ENCODE measurements at places on chromosomes 6 and 20.

GRCh38 chr6:52642368-52642767 lies 28.5 kb upstream of the TMEM14A start:
- no peak for DNase-seq

DNA sequence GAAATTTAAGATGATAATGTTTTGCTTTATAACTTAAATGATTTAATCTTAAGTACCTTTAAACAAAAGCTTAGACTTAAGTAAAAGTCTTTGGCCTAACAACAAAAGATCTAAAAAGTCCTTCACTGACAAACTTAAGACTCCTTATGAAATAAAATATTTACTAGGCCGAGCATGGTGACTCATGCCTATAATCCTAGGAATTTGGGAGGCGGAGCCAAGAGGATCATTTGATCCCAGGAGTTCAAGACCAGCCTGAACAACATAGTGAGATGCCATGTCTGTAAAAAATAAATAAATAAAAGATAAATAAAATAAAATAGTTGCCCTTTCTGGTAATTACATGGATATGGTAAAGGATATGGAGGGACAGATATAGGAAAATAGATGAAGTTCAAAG lies 12.4 kb downstream of the KATNA1 start:
- DNase-seq, result no peak

GRCh38 chr20:17494201-17494600 lies 37.0 kb downstream of the BFSP1 start:
- no peak for DNase-seq

GRCh38 chr6:150079604-150080003 lies 10.7 kb upstream of the ULBP3 start:
- DNase-seq, result no peak

GRCh38 chr6:155955038-155955437 lies 499.4 kb upstream of the NOX3 start:
- no peak for DNase-seq

DNA sequence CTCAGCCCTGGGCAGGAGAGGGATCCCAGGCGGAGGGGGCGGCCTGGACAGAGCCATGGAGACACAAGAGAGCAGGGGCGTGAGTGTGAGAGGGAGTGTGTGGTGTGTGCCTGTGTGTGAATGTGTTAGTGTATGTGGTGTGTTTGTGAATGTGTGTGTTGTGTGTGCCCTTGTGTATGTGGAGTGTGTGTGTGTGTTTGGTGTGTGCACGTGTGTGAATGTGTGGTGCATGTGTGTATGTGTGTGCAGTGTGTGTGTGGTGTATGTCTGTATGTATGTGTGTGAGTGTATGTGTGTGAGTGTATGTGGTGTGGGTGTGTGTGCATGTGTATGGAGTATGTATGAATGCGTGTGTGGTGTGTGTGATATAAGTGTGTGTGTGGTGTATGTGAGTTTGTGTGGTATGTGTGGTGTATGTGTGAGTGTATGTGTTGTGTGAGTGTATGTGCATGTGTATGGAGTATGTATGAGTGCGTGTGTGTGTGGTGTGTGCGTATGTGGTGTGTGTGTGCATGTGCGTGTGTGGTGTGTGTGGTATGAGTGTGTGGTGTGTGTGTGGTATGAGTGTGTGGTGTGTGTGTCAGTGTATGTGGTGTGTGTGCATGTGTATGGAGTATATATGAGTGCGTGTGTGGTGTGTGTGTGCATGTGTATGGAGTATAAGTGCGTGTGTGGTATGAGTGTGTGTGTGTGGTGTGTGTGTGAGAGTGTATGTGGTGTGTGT lies 175.2 kb upstream of the AFDN start:
- DNase-seq, result no peak

- no peak for DNase-seq
Measured at GRCh38 chr6:93604951-93605350, 185.6 kb upstream of the EPHA7 start.

DNA sequence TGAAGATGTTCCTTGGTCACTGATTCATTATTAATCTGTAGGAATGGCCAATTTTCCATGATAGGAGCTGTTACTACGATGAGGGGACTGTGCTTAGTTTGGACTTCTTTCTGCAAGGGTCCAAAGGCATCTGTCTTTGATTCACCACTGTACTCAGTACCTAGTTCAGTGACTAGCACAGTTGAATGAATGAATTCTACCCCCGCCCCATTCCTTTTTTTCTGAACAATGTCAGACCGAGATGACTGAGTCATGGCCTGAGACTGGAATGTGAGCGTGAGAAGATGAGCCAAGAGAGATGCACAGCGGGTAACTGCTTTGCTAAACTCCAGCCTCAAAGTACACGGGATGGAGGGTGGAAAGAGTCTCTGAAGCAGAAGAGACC lies 419 bp upstream of the SNHG17 start:
- DNase-seq, result no peak

DNA sequence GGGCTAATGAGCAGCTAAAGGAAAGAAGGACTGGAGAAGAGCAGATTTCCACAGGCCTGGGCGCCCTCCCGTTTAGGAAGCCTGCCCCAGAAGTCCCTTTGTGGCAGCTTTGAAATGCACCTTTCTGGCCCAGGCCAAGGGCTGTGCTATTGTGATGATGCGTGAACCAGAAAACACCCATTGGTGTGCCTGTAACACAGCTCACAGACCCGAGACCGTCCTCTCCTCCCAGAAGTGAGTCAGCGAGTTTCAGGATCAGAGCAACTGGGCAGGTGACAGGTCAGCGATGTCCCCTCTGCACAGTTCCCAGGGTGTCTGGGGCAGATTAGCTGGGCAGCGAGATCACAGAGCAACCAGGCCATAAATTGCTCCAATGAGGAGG lies 71.9 kb upstream of the SULF2 start:
- DNase-seq, result no peak

- DNase-seq, result no peak
Measured at GRCh38 chr20:278181-278580, 12.4 kb downstream of the C20orf96 start.

GRCh38 chr6:126665551-126665950 lies 325.6 kb downstream of the CENPW start:
- DNase-seq, result no peak

- DNase-seq, result no peak
Measured at GRCh38 chr20:46371656-46372055, 34.8 kb downstream of the ELMO2 start.

- DNase-seq, result no peak
Measured at GRCh38 chr6:135866445-135867123, 15.1 kb downstream of the PDE7B start.

- no peak for DNase-seq
Measured at GRCh38 chr6:130381012-130381411, 15.2 kb downstream of the TMEM200A start.

- no peak for DNase-seq
Measured at GRCh38 chr6:10411971-10412460, 2.9 kb downstream of the TFAP2A start.

DNA sequence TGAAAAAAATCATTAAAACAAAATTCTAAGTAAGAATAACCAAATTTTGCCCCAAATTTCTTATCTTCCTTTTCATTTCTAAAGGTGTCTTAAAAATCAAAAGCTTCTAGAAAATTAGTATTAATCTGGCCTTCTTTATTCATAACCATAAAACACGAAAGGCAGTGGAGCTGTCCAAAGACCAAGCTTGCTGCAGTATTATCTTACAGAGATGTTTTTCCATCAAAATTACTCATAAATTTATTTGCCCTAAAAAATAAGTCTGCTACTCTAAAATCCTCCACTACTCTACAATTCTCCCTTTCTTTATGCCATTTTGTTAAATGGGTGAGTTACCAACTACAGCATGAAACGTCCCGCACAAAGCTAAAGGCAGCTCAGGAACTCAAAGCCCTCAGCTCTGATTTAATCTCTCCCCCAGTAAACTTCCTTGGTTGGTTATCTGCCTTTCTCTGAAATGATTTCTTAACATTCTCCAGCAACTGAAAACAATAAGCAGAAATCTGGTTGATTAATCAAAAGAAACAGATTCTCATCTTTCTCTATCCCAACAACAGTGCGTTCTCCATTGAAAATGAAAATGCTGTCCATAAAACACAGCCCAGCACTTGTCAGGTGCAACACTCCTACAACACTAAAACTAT lies 2.1 kb downstream of the USP49 start:
- no peak for DNase-seq

- DNase-seq, result no peak
Measured at GRCh38 chr6:96943555-96944215, 19.2 kb downstream of the KLHL32 start.

DNA sequence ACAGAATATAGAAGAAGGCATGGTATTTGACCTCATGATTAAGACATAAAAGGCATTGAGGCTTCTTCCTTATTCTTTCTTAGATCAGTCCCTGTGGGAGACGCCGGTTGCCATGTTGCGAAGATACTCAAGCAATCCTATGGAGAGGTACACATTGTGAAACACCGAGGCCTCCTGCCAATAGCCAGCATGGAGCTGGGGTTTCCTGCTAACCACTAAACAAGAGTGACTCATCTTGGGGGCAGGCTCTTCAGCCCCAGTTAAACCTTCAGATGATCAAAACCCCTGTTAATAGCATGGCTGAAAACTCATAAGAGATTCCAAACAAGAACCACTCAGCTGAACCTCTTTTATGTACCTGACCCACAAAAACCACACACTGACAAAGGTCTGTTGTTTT lies 478.8 kb downstream of the CD83 start:
- no peak for DNase-seq

GRCh38 chr6:5139828-5140771 lies 55.0 kb downstream of the PPP1R3G start:
- no peak for DNase-seq

DNA sequence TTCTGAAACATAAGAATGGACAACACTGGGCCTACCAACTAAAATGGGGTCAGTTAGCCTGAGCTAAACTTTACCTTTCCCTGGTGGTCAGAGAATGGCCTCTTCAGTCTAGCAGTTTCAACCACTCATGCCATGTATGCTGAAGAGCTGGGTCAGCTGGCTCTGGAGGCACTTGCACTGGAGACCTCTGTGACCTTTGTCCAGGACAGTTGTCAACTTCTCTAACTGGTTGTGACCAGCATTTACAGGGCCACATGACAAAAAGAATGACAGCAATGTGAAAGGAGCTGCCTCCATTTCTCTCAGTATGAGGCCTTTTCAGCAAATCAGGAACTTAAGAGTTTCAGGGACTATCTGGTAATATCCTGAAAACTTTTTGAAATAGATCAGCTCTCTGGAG lies 59.9 kb upstream of the TMEM30A start:
- no peak for DNase-seq

GRCh38 chr6:134190883-134191282 lies 127.0 kb downstream of the SGK1 start:
- DNase-seq, result no peak

- DNase-seq, result no peak
Measured at GRCh38 chr6:113979937-113980336, 9.0 kb upstream of the HDAC2 start.

- DNase-seq, result no peak
Measured at GRCh38 chr20:62557462-62557861, 81.7 kb upstream of the GATA5 start.

DNA sequence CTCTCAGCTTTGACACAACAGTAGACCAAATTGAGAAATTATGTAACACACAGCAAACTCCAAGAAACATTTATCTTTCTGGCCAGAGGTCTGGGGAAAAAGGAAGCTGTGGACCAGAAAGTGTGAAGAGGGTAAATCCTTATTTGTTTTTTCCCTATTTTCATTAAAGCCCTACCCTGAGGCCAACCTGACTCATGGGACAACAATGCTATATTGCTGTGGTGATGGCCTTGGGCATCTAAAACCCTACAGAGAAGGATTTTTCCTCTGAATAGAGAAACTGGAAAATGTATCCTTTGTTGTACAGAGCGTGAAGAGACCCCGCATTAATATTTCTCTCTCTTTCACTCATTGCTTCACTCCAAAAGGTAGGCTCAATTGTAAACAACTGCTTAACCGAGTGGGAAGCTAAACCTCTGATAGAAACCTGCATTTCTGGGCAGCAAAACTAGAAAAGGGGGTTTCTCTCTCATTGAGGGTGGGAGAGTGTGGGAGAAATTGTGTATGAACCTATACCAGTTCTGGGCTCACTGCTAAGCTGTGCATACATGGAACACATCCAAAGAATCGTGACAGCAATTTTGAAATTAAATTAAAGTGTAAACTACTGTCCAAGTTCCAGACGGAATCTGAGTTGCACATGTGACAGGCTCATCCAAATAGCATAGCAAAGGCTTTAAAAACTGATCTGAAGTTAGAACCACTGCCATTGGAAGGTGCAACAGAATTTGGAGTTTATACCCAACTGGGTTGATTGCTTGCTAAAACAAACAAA lies 175.5 kb downstream of the CLVS2 start:
- DNase-seq, result no peak

DNA sequence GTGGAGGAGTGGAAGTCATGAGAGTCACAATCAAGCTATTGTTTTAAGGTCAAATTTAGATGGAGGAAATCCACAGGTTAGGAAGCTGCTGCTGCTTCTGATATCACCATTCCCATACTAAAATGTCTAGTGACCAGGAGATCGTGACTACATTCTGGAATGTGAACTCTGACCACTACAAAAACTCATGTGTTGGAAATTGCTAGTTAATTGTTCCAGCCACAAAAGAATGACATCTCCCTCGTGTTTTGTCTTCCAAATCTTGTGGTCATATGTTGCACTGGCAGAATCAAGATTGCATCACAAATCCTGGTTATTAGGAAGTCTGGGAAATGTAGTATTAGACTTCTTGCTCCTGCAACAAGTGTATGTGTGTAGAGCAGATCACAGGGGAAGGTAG lies 441.9 kb downstream of the CD109 start:
- no peak for DNase-seq

DNA sequence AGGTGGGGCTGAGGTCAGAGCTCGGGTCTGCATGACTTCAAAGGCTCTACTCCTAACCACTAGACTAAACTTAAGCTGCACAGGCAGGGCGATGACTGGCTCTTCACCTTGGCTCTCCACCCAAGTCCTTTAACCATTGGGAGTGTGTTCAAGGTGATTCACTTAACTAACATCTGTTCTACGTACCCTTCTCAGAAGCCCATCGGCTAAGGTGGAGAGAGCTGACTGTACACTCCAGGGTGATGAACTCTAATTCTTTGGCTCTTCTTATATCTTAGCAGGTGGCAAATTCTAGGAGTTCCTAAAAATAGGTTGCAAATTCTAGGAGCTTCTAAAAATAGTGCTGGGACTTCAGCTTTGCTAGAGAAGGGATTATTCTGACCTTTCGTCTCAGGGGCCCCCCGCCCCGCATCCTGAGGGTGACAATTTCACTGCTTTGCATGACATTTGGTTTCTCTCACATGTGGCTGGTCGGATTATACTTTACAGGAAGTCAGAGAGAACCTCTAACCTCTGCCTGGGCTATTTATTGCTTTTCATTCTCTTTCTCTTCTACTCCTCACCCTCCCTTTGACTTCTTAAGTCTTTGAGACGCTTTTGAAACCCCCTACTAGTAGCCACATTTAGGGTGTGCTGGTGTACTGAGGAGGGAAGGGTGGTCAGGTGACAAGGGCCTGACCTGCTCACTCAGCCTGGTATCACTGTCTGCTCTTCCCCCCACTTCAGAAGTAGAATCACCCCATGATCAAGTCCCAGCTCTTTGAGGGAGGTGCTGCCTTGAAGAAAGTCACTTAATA lies 55.5 kb downstream of the PRDM1 start:
- no peak for DNase-seq
